ENCODE measurements at places on chromosomes 6 and 20.

DNA sequence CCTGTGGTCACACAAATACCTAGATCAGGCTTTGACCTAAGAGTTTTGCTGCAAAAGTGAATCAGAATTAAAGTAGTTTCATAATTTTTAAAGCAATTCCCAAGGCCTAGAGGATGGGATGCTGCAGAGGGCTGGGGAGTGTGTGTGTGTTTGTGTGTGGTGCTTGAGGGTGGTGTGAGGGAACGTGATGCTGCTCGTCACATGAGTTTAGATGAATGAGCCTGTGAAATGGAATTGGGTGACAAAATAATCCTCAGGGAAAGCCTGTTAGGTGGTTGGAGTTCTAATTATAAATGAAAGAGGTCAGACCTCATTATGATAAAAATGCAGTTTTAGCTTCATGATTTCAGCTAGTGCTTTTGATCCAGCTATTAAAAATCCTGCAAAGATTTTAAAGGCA lies 87.5 kb upstream of the TMEM170B start:
- no peak for DNase-seq

DNA sequence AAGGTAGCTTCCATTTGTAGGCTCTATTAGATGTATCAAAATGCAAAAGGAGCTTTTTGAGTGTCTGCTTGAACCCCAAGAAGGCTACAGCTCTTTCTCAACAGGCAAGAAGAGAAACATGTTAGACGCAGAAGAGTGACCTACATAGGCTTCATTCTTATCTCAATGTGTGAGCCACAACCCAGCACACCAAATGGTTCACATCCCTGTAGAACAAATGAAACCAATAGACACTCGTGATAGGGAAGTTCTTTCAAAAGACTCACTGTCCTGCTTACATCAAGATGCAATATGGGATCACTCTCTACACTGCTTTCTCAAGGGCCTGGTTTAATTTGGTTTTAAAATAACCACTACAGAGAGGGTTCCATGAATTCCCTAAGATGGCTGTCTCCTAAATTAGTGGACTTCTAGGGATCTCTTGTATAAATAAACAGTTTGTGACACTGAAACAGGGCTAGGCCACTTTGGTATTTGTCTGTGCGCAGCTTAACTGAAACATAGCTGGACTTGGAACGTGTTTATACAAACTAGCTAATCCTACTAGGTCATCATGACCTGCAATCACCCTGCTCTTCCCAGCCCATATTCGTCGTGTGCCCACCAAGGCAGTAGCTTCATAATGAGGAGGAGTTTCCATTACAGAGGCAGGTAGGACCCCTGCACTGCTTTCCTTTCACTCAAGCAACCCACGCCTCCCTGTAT lies 225.4 kb upstream of the PREP start:
- no peak for DNase-seq

DNA sequence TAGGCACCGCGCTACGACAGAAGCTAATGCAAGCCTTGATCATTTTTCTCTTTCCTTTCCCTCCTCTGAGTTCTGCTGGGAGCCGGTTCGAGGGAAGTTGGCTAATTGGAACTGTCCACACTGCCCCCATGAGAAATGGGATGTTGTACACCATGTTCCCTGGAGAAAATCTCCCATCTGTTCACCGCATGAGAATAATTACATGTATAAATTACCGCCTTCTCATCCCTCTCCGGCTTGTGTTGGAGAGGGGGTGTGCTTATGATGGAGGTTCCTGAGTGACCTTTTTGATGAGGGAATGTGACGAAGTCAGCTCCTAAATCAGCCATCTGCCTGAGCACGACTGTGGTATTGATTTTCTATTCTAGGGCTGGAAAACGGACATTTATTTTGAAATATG lies 320.2 kb upstream of the SULF2 start:
- DNase-seq, result no peak

- no peak for DNase-seq
These were observed 5.9 kb upstream of the SLC12A5 start for GRCh38 chr20:46023148-46023484.

All from stimulated activated CD4-positive, alpha-beta T cell treated with anti-CD3 and anti-CD28 coated beads, Interleukin-12 subunit alpha, Interleukin-12 subunit beta, amount 100 ng/mL, for 4 hours (primary cell).